ENCODE measurements at places on chromosomes 3 and 15.
A peak's percentile ranks its signal among the peaks of the same experiment; 100 is the strongest.

- no peak for DNase-seq
Observed at GRCh38 chr15:79430901-79431635, 1.1 kb upstream of the MINAR1 start.

DNA sequence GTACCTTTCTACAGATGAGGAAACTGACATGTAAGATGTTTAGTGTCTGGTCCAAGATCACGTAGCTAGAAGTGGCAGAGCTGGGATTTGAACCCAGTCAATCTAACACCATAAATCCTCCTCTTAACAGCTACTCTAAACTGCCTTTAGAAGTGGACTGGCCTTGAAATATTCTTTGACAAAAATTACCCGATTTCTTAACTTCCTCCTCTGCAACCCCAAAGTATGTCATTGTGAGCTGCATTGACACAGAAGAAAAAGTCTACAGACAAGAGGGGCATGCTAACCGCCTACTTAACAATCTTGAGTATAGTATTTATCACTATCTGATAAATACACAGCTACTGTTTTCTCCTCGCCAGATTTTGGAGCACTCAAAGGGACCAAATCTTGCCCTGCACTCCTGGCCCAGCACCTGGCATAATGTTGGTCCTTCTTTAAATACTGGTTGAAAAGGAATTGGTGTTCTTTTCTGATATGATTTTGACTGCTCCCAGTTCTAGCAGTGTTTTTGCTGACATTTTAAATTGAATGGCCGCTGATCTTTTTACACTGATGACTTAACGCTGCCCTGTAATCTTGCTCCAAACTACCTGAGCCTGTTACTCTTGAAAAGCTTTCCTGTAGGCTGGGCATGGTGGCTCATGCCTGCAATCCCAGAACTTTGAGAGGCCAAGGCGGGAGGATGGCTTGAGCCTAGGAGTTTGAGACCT is 36.9 kb downstream of the ITPR1 start:
- DNase-seq: no peak

DNA sequence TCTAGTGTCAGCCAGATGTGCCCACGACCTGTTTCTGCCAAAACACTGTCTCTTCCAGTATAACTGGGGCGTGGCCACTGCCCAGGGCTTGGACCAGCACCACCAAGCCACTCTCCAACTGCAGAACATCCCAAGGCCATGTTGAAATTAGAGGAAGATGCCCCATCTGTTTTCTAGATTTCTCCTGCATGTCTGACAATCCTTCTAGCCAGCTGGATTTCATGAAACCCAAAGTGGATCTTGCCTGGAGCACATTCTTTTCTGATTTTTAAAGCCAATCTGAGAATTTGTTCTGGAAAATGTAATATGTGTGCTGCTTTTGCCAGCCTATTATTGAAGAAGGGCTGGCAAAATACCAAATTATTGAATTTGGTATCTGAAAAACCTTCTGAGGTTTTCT is 182.5 kb downstream of the SLCO3A1 start:
- no peak for DNase-seq

DNA sequence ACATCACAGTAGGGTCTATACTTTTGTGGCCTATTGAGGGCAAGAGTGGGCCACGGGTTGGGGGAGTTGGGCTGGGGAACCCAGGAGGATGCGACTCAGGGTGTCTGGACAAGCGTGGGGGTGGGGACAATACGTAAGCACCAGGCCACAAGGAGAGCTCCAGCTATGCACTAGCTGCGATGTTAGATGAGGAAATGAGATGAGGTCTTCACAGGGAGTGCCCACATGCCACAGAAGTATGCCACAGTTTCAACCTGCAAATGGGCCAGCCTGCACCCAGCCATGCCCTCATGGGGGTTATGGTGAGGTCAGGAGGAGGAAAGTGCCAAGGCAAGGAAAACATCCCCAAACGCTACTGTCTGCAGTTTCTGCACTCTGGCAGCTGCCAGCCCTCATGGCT is 30.5 kb downstream of the CACNA2D2 start:
- no peak for DNase-seq

- no peak for DNase-seq
Observed at GRCh38 chr3:74523811-74524210, 90.6 kb downstream of the CNTN3 start.

DNA sequence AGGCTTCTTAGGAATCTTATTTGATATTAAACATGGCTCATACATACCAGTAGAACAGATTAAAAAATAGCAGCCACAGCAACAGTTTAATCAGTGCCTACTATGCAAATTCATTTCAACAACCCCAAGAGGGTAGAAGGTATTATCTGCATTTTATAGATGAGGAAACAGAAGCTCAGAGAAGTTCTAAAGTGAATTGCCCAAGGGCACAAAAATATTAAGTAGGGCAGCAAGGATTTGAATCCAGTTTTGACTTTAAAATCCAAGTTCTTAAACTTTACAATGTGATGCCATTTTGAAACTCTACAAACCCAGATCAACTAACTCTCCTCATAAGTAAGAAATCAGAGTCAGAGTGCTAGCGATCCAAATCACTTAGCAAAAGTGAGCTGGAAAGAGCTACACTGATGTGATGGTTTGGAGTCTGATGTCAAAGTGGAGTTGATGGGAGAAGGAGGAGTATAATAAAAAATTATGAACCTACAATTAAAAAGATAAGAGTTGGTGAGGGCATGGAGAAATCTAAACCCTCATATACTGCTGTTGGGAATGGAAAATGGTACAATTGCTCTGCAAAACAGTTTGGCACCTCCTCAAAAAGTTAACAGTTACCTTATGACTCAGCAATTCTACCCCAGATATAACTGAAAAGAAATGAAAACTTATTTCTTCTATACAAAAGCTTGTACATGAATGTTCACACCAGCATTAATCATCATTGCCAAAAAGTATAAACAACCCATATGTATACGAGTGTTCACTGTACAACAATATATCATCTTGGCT is 51.0 kb upstream of the PLXND1 start:
- DNase-seq: no peak

DNA sequence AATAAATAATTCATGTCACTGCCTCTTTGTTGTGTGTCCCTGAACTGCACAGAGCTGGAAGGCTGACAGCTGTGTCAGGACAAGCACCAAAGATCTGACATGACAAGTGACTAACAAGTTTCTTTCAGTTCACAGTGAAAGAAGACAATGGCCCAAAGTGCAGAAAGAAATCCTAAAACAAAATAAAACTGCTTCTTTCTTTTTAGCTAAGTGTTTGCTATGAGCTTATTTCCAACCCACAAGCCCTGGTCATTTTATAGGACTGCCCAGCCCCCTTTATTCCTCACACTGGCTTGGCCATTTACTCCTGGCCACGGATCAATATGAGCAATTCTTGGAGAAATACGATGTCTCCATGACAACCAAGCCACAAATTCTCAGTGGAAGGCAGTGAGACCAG is 238.5 kb downstream of the WDR72 start:
- no peak for DNase-seq

- DNase-seq: no peak
Observed at GRCh38 chr15:55942332-55942731, 51.1 kb downstream of the NEDD4 start.

- DNase-seq: peak; percentile 53
Observed at GRCh38 chr15:77021803-77022381, 27.0 kb downstream of the PSTPIP1 start.

- DNase-seq: no peak
Observed at GRCh38 chr15:76566276-76566675, 229.7 kb downstream of the ISL2 start.

DNA sequence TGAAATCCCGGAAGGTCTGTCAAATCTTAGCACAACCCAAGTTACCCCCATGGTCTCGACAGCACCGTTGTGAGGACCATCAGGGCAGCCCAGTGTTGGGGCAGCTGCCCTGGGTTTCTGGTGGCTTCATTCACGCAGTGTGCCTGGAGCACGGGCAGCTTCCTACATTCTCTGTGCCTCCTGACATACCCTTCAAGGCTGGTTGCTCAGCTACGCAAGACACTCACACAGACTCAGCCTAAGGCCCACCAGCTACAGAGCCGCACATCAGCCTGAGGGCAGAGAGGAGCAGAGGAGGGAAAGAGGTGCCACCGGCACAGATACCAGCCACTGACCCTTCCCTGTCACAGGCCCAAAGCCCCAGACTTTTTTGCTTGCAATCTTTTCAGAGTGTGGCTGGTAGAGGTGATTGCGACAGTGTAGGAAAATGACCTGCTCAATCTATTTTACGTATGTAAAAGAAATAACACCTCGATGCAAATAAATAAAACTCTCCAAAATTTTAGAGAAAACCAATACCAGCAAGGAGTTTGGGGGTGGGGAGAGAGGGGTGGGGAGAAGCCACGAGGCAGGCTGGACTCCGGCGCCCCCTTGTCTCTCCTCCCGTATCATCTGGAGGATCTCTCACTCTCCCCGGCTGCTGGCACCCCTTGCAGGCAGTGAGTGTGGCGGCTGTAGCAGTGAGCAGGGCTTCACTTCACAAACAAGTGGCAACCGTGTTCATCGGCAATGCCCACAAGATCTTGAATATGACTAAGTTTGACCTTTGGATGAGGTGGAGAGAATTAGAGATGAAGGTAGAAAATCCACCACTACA is 12.7 kb downstream of the CSPG5 start:
- no peak for DNase-seq

DNA sequence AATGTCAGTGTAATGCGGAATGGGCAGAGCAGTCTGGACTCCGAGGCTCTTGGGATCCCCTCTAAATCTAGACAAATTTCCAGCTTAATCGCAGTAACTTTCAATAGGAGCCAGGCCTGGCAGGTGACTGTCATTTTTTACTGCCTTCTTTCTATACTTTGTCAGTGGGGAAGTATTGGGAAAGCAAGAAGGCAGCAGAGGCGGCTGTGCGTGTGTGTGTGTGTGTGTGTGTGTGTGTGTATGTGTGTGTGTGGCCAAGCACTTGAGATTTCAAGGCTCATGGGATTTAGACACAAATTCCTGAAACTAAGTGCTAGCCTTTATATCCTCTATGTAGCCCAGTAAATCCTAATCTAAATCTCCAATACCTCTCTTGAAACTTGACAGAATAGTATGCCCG is 49.3 kb upstream of the ANKRD34C start:
- DNase-seq: no peak

DNA sequence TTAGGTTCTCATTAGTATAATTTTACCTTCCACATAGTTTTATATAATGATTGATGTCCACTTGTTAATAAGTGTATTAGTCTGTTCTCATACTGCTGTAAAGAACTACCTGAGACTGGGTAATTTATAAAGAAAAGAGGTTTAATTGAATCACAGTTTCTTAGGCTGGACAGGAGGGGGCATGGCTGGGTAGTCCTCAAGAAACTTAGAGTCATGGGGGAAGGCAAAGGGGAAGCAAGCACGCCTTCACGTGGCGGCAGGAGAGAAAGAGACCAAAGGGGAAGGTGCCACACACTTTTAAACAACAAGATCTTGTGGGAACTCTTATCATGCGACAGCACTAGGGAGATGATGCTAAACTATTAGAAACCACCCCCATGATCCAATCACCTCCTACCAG is 19.2 kb downstream of the DZIP3 start:
- no peak for DNase-seq

GRCh38 chr15:51621155-51621765 is 1.3 kb downstream of the DMXL2 start:
- DNase-seq: no peak

GRCh38 chr15:56916825-56917477 is 1.5 kb upstream of the TCF12 start:
- no peak for DNase-seq

DNA sequence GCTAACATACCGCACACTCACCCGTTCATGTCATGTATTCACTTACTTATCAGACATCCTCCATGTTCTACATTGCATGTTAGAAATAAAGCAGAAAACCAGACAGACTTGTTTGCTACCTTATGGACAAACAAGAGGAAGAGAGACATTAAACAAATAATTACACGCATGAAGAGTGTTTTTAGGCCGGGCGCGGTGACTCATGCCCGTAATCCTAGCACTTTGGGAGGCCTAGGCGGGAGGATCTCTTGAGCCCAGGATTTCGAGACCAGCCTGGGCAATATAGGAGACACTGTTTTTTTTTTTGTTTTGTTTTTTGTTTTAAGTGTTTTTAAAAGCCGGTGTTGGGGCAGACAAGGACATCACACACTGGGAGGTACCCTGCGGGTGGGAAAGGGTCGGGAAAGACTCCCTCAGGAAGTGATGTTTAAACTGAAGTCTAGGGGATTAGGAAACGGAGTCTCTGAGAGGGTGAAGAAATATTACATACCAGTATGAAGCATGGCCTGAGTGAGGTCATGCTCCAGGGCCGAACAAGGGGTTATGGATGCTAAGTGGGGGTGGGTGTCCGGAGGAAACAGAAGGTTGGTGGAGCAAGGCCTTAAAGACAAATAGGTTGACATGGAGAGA is 2.1 kb upstream of the USP3 start:
- no peak for DNase-seq

GRCh38 chr3:56855856-56856512 is 54.2 kb upstream of the ARHGEF3 start:
- no peak for DNase-seq

- no peak for DNase-seq
Observed at GRCh38 chr3:27723456-27723814, 1.3 kb upstream of the EOMES start.

GRCh38 chr15:31324186-31324585 is 2.4 kb upstream of the KLF13 start:
- no peak for DNase-seq

- no peak for DNase-seq
Observed at GRCh38 chr3:193782276-193782647, 189.3 kb downstream of the OPA1 start.

- no peak for DNase-seq
Observed at GRCh38 chr3:104628185-104628789, 738.4 kb upstream of the ALCAM start.

- DNase-seq: no peak
Observed at GRCh38 chr3:177449360-177450006, 252.2 kb upstream of the TBL1XR1 start.

GRCh38 chr15:89502867-89503595 is 6.6 kb upstream of the RHCG start:
- DNase-seq: no peak

DNA sequence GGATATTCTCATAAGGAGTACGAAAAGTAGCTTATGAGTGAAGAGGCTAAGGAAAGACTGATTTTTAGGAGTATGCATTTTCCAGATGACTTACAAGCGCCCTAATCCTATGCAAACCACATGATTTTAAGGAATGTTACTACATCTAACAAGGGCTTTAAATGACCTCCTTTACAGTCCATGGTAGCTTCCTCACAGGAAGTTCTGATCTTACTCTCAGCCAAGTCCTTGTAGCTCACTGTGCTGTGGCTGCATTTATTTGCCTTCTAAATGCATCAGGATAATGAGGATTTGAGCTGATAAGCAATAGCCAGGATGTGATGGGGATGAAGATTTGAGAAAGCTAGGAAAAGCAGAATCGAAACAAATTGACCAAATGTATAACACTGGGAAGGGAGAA is 896.0 kb downstream of the MCTP2 start:
- no peak for DNase-seq

DNA sequence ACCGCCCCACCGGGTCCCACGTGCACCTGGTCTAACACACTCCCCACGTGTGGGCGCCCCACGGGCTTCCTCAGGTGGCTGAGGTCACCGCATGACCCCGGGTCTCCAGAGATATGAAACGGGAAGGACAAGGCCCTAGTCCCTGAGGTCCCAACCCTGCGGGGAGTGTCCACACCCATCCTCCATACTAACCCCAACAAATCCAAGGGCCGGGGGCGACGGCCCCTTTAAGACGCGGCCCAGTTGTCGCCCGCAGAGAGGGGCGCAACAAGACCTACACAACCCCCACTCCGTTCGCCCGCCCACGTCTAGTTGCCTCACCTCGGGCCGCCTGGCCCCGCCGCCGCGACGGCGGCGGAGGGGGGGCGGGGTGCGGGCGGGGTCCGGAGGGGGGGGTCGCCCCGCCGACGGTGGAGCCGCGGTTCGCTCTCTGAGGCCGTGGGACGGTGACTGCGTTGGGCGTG is 396 bp downstream of the INO80 start:
- DNase-seq: peak; percentile 43

All from naive thymus-derived CD4-positive, alpha-beta T cell (primary cell).